ENCODE measurements at places on chromosomes 1 and 21. TPM values are rescaled to one million over a fixed set of nuclear protein-coding genes. Genes with fewer than 3 reads are reported as not detected.

- DNase-seq: no peak
These were observed 145.7 kb upstream of the BARHL2 start for GRCh38 chr1:90862782-90863181.

DNA sequence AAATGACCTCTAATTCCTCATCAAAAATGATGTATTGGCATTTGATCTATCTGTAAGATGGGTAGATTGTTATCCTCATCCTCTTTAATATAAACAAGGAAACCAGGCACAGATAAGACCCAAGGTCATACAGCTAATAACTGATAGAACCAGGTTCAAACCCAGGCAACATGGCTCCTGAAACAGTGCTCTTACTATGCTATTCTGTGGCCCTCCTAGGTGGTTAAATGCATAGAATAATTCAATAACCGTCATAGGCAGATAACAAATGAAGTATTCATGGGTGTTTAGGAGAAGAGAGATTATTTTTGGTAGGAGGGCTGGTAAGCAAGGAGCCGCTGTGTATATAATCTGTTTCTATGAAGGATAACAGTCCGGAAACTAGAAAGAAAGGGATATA lies 46.4 kb downstream of the DHX9 start:
- DNase-seq: no peak

CAPN9 gene
- not detected for total RNA-seq

MAGI3 gene
- 2.5 TPM for total RNA-seq
